ENCODE measurements at places on chromosomes 16 and 17.

DNA sequence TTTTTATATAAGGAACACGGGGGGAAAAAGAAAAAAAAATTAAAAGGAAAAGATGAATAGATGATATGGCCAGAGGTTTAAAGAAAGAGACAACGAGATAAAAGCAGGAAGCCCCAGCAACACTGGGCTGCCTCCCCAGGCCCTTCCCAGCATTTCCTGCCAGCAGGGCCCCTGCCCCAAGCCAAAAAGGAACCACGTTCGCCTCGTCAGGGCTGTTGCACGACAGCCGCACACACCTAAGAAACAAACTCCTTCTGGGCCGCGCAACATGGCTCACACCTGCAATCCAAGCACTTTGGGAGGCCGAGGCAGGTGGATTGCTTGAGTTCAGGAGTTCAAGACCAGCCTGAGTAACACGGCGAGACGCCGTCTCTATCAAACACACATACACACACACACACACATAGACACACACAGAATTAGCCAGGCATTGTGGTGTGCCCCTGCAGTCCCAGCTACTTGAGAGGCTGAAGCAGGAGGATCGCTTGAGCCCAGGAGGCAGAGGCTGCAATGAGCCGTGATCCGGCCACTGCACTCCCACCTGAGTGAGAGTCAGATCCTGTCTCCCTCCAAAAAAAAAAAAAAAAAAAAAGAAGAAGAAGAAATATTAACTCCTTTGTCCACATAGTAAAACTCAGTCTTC is 83.0 kb downstream of the ANKRD11 start:
- DNase-seq: no peak

DNA sequence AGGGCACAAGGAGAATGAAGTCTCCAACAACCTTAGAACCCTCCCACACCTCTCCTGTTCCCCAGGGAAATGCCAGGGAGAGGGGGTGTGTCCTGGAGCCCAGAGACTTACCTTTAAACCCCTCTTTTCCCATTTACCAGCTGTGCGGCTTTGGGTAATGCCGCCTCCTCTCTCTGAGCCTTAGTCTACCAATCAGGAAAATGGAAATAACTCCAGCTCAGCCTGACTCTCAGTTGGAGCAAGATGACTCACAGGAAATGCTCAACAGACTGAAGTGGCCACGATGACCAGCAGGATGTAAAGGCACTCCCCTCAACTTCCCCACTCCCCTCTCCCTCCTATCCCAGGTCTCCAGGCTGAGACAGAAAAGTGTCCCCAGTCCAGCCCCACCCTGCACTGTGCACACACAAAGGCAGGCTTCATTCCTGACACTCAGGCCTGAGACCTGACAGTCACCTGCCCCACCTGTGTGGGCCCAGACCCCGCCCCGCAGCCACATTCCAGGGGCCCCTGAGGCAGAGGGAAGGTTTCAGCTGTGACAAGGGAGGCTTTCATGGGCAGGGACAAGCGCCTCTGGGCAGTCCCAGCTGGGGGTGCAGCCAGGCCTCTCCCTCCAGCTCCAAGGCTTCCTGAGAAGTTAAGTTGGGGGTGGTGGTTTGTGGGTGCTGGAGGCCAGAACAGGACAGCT is 3.0 kb upstream of the KRT15 start:
- DNase-seq: no peak

DNA sequence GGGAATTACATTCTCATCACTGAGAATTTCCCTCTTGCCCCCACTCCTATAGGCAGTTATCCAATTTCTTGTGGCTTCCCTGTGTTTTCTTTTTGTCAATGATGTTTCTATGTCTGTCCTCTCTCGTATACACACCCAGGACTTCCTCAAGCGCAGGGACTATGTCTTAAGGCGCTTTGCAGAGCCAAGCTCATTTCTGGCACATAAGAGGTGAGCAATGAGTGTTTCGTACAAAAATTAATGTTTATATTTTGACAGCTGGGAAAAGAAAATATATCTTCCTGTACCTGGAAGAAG is 947 bp downstream of the DDX42 start:
- DNase-seq: peak; percentile 9

GRCh38 chr16:27740496-27741201 is 190.7 kb downstream of the KATNIP start:
- no peak for DNase-seq

- DNase-seq: no peak
These were observed 16.9 kb downstream of the EMC8 start for GRCh38 chr16:85782451-85782850.

GRCh38 chr17:65530523-65531255 is 30.8 kb downstream of the AXIN2 start:
- peak; percentile 28 for DNase-seq

DNA sequence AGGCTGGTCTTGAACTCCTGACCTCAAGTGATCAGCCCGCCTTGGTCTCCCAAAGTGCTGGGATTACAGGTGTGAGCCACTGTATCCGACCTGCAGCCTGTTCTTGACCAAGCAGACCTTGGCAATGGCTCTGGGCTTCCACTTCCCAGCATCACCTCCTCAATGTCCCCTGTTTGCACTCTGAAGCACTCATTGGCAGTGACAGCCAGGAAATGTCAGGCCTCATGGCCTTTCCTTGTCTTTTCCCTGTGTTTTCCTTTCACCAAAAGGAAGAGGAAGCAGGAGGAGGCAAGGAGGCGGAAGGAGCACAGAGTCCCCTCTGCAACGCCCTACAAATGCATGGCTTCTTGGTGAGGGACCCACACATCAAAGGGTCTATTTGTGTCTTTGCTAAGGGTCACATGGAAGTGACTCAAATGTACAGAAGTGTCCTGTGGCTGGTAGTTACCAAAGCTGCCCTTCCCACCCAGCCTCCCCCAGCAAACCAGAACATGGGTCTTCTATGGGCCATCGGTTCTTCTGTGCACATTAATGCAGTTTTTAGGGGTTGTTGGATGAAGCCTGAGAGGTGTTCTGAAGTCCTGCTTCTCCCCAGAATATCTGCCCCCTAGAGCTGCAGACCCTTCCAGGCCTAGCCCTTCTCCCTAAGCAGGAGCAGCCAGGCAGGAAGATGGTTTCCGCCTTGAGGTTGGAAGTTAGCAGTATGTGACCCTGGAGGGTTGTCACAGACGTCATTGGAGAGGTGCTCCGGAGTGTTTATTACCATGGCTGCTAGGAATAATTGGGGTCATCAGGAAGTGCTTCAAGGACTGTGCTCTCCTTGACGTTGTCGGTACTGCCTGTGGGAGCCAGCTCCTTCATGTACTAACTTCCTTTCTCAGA is 60.8 kb downstream of the WIPI1 start:
- no peak for DNase-seq

- no peak for DNase-seq
These were observed 56.1 kb downstream of the RMI2 start for GRCh38 chr16:11401161-11402050.

DNA sequence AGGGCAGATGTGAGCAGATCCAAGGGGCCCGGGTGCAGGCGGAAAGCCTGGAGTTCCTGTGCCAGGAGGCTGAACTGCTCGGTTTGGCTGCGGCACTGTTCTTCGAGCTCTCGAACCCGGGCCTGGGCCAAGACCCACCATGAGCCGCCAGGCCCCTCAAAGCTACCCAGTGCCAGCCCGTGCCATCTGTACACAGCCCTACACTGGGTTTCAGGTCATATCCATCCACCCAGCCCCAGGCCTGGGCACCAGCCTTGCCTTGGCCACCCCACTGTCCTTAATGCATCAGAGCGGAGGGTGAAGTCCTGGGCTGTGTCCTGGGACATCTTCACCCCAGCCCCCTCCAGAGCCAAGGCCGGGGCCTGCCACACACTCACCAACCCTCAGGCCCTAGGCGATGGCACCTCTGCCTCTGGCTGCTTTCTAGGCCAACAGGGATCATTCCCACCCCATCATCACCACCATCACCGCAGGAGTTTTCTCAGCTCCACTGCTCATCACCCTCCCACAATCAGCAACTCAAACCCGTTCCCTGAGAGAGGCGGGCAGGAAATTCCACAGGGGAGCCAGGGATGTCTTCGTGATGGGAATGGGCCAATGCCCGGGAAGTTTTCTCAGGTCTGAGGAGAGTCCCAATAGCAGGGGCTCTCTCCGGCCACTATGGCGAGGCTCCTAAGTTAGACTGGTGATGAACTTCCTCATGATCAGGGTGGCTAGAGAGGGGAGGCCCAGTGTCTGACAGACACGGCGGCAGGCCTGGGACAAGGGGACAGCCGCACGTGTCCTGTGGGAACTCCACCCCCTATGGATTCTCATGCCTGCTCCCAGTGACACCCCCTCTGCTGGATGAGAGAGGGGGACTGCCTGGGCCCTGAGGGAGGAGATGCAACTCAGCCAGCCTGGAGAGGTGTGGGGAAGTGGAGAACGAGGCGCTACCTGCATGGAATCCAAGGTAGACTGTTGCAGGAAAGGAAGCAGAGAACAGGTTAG is 9.1 kb downstream of the TSPOAP1 start:
- no peak for DNase-seq

DNA sequence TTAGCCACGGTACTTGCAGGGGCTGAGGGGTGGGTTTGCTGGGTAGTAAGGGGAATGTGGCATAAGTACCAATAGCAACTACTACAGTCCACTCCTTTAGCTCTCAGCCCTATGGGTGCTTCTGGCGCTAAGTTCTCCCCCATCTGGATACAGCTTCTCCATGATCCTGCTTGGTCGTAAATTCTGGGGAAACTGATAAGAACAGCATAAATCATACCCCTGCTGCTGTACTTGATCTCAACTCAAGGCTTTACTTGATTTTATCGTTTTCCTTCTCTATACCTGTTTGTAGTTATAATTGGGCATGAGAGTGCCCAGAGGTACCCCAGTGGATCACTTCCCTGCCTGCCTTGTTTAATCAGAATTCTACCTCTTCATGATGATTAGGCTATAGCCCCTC is 331.4 kb downstream of the PMP22 start:
- DNase-seq: no peak

DNA sequence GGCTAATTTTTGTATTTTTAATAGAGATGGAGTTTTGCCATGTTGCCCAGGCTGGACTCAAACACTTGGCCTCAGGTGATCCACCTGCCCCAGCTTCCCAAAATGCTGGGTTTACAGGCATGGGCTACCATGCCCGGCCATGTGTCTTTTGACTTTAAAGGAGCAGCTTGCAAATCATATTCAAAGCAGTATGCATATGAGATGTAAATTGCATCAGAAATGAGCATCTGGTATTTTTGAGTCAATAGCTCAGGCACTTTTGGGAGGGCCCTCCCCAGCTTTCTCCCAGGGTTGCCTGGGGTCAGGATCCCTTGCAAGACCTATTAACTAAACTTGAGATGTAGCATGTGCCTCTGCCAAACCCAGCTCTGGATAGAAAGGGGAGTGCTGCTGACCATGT is 21.5 kb downstream of the EPOP start:
- no peak for DNase-seq
